ENCODE measurements at places on chromosomes 6 and 20. TPM values are rescaled to one million over a fixed set of nuclear protein-coding genes. Genes with fewer than 3 reads are reported as not detected.
A peak's percentile ranks its signal among the peaks of the same experiment; 100 is the strongest.

The SPATA25 gene
- not detected for polyA plus RNA-seq

The BTN1A1 gene
- not detected for polyA plus RNA-seq

The FILIP1 gene
- not detected for polyA plus RNA-seq

The EDN1 gene
- polyA plus RNA-seq, result 18.0 TPM

The TRIM38 gene
- polyA plus RNA-seq, result 6.7 TPM

The TAGAP gene
- 0.08 TPM for polyA plus RNA-seq

The ADAM33 gene
- not detected for polyA plus RNA-seq

The HLA-DMB gene
- polyA plus RNA-seq, result not detected

DNA sequence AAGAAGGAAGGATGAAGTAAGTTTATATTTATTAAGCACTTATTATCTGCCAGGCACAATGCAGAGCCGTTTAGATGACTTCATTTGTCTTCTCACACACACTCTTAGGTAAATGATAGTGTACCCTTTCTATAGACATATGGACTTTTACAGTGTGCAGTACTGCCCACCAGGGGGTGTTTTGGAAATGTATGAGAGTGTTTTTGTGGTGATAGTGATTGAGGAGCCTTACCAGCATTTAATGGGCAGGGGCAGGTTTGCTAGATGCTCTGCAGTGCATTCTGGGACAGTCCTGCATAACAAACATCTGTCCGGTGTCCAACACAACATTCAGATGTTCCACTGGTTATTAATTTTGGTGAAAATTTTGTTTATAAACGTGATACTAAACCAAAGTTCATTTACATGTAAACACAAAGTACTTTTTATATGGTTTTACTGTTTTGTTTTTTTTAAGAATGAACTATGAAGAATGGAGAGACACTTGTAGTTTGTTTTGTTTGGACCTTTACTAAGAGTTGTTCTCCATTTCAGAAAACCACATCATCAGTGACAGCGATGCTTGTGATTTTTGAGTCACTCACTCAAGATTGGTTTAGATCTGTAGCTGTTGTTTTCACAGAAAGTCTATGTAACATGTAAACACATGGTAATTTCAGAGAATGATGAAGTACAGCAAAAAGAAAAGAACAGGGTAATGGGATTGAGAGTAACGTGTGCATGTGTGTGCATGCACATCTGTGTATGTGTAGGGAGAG is 19.9 kb downstream of the KCNS1 start:
- DNase-seq, result no peak

GRCh38 chr20:45359406-45360148 is 3.4 kb upstream of the SYS1 start:
- DNase-seq, result peak; percentile 54

GRCh38 chr6:129662980-129663431 is 47.0 kb downstream of the ARHGAP18 start:
- DNase-seq, result no peak

DNA sequence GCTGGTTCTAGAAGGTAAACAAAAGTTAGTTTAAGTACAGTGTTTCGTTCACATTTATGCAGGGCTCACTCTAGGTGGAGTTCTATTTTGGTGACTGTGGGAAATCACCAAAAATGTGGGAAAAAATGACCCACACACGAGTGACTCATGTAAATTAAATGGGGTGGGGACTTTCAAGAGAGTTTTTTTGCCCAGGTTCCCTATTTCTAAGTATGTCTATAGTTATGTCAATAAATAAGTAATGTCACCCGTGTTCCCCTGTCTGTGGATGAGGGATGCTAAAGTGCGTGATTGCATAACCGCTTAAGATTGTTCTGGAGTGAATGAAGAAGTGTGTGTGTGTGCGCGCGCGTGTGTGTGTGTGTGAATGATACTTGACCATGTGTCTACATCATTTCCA is 69.1 kb downstream of the MYB start:
- no peak for DNase-seq

DNA sequence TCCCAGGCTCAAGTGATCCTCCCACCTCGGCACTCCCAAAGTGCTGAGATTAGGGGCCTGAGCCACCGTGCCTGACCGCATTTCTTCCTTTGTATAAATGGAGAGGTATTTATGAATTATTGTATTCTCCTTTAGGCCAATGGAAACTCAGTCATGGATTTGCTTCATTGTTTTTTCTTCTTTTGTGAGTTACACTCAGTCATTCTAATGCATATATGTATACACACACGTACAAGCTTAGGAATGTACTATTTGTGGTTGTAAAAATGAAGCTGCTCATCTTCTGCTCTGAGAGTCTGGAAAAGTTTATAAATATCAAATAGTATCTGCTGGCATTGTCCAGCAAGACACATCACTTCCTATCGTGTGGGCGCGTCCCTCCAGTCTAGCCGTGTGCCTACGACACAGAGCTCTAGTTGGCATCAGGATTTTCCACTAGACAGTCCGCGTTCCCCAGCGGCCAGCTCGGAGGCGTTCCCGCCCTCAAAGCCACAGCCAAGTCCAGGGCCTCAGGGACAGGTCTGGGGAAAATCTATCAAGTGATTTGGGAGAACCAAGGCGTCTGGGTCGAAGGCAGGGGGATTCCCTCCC is 215.2 kb downstream of the NFATC2 start:
- no peak for DNase-seq

DNA sequence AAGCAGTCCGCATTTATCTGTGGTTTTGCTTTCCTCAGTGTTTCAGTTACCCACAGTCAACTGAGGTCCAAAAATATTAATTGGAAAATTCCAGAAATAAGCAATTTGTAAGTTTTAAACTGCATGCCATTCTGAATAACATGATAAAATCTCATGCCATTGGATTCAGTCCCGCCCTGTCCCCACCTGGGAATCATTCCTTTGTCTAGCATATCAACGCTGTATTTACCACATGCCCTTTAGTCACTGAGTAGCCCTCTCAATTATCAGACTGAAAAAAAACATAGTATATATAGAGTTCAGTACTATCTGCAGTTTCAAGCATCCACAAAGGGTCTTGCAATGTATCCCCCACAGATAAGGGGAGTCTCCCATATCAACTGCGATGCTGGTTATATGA is 17.1 kb downstream of the RANBP9 start:
- DNase-seq, result no peak

DNA sequence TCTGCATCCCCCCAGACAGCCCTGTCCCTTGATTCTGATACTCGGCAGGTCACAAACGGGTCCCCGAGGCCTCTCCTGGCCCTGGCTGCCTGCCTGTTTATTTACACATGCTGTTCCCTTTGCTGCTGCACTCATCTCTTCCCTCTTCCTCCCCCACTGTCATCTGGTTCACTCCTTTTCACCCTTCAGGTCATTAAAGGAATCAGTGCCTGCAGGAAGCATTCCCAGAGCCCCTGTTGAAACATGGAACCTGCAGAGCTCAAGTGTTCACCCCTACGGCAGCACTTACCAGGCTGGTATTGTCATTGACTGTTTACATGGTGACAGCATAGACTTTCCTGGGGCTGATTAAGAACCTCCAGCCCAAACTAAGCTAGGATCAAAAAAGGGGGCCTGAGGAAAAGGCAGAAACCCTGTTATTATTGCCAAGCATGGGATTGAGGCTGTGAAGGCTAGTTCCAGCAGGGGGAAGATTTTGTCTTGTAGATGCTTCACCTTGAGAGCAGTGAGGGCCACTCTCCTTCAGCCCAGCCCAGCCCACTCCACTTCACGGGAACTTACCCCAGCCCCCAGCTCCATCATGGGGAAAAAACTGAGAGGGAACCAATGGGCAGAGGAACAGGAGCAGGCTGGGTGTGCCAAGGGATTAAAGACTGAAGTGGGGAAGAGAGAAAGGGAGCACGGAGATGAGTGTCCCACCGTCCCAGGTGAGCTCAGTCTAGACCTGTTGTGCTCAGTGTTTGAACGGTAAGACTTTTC is 73.2 kb downstream of the JPH2 start:
- no peak for DNase-seq

- DNase-seq, result no peak
These were observed 898 bp downstream of the XRN2 start for GRCh38 chr20:21303872-21304586.

GRCh38 chr6:167828325-167828956 is 1.7 kb downstream of the AFDN start:
- no peak for DNase-seq

DNA sequence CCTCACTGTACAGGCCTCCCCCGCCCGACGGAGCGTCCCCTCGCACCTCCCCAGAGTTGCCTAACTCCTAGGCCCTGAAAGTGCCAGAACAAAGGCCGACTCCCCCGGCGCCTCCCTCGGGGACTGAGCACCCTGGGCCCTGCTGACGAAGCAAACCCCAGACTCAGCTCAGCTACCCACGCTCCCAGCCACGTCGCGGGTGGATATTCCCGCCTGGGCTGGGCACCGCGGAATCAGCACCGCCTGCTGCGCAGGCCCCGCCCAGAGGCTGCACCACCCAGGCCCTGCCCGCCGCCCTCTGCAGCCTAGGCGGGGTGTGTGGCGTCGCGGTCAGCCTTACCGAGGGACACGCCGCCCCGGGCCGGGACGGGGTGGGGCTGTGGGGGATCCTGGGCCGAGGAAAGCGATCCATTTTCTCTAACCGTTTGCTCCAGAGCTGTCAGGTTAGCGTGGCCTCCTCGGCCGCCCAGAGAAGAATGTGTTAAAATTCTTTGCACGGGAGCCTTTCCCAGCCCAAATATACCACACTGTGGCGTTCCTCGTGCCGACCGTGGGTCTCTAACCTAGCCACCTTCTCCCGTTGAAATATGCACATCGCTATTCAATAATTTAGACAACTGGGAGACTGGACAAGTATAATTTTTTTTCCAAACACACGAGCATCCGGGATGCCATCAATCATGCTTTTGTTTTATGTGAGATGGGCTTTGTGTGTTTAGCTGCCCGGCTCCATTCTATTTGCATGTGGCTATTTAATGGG is 31.4 kb downstream of the TFAP2A start:
- DNase-seq, result no peak

DNA sequence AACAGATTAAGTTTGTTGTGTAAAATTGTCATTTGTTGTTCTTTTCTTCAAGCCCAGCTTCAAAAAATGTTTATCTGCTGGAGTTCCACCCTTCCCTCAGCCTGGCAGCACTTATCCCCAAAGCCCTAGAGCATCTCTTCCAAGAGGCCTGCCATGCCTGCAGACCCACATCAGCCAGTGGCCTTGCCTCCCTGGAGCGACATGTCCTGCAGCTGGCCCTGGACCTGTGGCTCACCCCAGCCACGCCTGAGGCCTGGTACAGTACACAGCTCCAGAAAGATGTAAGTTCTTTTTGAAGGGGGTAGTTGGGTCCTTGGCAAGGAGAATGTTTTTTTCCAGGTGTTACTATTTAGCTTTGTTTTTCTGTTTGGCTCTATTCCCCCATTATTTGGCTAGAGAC is 124.8 kb downstream of the CD164 start:
- no peak for DNase-seq

DNA sequence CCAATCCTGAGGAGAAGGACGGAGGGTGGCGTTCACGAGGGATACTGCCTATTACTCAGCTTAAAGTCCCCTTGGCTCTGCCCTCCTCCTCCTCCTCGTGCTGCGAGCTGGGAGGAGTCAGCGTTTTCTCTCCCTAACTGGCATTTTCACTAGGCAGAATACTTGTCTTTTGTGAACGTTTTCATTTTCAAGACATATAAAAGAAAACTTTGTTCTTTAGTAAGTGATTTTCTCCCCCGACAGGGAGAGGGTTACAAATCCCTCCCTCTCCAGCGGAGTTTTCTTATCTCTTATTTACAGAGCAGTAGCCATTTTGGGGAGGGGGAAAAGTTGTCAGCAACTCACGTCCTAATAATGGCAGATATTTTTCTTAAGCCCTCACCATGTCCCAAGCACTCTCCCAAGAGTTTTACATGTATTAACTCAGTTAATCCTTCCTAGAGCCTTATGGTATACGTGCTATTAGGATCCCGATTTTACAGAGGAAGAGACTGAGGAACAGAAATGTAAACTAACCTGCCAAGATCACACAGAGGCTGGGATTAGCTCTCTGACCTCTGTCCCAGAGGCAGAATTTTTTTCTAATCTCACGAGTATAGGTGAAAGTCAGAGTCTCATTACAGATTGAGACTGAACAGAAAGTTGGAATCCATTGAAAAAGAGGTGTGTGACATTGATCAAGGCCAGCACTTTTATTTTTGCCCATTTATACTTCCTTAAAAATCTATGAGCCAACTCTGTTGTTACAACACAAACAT is 30.0 kb upstream of the ZNF217 start:
- no peak for DNase-seq

DNA sequence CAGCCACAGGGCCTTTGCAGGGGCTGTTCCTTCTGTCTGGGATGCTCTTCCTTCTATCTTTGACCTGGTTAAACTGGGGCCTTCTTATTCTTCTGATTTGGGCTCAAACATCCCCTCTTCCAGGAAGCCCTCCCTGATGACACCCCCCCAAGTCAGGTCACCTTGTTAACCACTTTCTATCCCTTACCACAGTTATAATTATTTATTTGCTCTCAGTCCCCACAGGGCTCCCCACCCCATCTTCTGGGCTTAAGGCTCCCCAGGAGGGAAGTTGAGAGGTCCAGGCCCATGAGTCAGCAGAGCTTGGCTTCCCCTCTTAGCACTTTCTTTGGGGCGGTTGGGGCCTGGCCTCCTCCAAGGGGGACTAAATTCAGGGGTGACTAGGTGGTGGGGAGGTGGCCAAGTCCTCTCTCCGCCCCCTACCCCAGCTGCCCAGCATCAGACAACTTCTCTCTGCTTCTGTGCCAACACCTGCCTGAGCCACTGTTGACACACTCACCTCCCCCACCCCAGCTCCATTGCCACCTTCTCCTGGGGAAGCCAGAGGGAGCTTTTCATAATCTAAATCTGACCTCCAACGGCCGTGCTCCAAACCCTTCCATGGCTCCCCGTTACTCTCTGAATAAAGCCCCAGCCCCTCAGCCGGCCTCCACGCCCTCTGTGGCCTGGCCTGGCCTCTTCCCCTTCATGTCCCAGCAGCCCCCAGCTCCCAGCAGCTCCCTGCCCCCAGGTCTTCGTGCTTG is 70.0 kb downstream of the CEBPB start:
- no peak for DNase-seq

- no peak for DNase-seq
These were observed 577.4 kb downstream of the HTR1B start for GRCh38 chr6:76885861-76886301.

DNA sequence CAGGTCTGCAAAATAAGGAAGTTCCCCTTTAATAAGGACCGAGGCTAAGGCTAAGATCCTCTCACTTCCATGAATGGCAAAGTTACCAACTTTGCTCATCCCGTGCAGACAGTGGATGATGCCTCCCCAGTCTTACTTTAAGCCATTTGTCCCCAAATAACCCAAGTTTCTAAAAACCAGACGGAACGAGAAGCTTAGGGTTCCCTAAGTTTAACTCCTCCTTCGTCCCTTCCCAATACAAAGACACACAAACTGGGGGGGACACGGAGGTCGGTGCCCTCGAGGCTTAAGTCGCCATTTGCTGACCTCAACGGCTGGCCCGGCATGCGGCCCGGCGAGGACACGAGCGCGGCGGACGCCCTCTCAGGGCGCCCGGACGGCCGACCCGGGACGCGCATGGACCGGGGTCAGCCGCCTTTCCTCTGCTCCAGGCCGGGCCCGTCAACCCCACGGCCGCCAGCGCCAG is 527 bp downstream of the FBXO30 start:
- no peak for DNase-seq

- no peak for DNase-seq
These were observed 29.0 kb upstream of the COL10A1 start for GRCh38 chr6:116154887-116155286.
